Uterus (tissue), 4 donors: ENCODE measurements at places on chromosomes 12 and 14.

- DNase-seq: no peak
These were observed 26.4 kb downstream of the ITPR2 start for GRCh38 chr12:26806556-26806955.

DNA sequence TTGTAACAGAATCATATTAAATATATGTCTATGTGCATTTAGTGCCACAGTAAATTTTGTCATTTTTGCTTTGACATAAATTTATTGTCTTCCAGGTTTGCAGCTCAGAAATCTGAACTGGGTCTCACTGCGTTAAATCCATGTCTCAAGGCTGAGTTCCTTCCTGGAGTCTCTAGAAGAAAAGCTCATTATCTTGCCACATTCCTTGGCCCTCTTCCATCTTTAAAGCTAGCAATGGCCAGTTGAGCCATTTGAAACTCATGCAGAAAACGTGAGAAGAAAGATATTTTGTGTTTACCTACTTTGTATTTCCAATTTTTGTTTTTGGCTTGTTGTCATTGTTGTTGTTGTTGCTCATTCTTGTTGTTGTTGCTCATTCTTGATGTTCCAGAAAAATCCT, 10.7 kb downstream of the PRH1 start:
- DNase-seq: no peak

- no peak for DNase-seq
These were observed 27.0 kb upstream of the HIF1A start for GRCh38 chr14:61668282-61668681.

- peak; percentile 40 for DNase-seq
These were observed 87.1 kb downstream of the GPR135 start for GRCh38 chr14:59377991-59378601.

DNA sequence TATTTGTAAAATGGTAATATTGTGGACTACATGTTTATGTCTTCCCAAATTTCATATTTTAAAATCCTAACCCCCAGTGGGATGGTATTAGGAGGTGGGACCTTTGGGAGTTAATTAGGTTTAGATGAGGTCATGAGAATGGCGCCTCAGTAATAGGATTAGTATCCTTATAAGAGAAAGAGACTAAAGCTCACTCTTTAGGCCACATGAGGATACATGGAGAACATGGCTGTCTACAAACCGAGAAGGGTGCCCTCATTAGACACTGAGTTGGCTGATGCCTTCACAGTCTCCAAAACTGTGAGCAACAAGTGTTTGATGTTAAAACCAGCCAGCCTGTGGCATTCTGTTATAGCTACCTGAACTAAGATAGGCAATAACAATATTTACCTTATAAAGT, 58.3 kb upstream of the OTOGL start:
- no peak for DNase-seq

- no peak for DNase-seq
These were observed 342.2 kb upstream of the SFSWAP start for GRCh38 chr12:131368668-131369071.

GRCh38 chr14:65208548-65208947, 106.2 kb upstream of the MAX start:
- no peak for DNase-seq

GRCh38 chr14:95500772-95501401, 15.6 kb downstream of the SYNE3 start:
- DNase-seq: peak; percentile 64

GRCh38 chr14:59332727-59333126, 132.5 kb downstream of the GPR135 start:
- no peak for DNase-seq

DNA sequence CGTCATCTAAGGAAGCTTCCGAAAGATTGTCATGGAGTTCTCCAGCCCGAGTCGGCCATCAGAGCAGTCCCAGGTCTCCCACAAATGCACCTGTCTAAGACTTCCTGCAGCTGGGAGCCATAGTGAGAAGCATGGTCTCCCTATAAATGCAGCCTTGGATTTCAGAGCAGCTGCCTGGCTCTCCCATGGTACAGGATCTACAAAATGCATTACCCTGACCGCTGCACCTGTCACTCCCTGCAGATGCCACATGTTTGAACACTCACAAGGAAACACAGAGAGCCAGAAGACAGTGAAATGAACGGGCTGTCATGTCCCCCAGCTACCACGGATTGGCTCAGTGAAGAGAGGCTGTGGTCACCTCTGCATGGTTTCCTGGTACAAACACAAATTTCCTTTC, 702.7 kb downstream of the MED13L start:
- no peak for DNase-seq

GRCh38 chr12:50784501-50784900, 20.6 kb downstream of the ATF1 start:
- DNase-seq: no peak

DNA sequence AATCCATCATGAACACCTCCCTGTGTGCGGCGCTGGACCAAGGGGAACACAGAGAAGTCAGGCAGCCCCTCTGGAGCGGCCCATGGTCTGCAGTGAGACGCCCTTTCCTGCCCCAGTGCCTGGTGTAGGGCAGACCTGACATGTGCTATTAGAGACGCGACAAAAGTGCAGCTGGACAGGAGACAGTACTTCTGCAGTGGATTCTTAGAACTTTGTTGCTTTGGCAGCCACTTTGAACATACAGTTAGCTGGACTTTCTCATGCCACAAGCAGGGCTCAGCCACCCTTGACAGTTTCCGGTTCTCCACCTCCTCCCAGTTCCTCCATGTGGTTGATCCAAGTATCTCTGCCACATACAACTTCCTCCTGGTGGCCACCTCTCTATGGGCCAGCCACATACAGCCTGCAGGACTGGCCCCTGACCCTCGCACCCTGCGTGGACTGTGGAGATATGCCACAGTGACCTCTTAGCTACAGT, 45.9 kb downstream of the LGMN start:
- no peak for DNase-seq

DNA sequence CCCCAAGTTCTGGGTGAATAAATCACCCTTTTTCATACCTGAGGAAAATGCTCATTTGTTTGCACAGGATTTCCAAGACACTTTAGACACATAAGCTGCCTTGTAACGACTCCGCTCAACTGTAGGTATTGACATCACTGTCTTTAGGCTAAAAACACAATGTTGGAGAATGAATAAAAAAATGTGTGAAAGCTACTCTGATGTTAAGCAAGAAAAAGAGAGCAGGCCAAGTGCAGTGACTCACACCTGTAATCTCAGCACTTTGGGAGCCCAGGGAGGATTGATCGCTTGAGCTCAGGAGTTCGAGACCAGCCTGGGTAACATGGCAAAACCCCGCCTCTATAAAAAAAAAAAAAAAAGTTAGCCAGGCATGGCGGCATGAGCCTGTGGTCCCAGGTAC, 11.1 kb upstream of the CIPC start:
- DNase-seq: no peak

GRCh38 chr12:108117163-108117849, 11.8 kb upstream of the WSCD2 start:
- no peak for DNase-seq

- DNase-seq: no peak
These were observed 125.1 kb upstream of the GARIN6 start for GRCh38 chr12:99522456-99522855.

GRCh38 chr12:54954228-54954627, 30.3 kb downstream of the TESPA1 start:
- no peak for DNase-seq

- DNase-seq: peak; percentile 70
These were observed 41.2 kb downstream of the DGLUCY start for GRCh38 chr14:91154851-91155625.

DNA sequence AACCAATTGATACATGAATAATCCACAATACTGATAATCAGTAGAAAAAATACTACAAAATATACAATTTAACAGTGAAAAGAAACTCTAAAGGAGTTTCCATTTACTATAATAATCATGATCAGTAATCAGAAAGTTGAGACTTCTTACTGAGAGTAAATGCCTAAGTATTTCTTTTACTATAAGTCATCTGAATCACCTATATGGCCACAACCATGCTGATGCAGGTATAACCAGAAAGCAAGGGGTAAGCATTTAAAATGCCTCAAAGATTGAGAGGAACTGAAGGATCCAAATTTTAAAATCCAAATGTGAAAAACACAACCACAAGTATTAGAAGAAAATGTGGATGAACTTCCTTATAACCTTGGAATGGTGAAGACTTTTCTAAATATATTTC, 23.4 kb downstream of the CDK17 start:
- no peak for DNase-seq

DNA sequence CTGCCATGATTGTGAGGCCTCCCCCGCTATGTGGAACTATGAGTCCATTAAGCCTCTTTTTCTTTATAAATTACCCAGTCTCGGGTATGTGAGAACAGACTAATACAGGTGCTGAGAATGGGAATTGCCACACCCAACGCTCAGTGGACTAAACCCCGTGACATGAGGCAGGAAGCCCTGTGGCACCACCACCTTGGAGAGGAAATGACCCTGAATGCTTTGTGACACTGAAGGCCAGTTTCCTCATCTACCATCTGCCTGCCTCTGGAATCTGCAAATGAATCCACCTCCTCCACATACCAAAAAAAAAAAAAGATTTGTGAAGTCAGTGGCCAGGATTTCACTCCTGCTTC, 41.6 kb downstream of the NT5DC3 start:
- DNase-seq: no peak

GRCh38 chr14:75987201-75987970, 1.8 kb downstream of the IFT43 start:
- no peak for DNase-seq

DNA sequence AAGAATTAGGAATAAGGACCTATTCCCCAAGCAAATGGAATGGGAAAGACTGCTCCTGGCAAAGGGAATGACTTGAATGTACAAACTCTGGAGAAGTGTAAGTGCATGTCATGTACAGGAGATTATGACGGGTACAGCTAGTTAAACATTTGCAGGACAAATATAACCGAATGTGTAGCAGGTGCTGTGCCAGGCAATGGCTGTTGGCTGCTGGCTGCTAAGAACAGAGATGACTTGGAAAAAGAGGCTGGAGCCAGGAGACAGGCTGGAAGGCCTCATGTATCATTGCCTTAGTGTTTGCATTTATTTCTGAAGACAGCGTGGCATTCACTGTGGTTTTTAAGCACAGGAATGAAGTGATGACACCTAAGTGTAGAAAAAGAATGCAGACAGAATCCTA, 136.8 kb downstream of the TTC8 start:
- DNase-seq: no peak

DNA sequence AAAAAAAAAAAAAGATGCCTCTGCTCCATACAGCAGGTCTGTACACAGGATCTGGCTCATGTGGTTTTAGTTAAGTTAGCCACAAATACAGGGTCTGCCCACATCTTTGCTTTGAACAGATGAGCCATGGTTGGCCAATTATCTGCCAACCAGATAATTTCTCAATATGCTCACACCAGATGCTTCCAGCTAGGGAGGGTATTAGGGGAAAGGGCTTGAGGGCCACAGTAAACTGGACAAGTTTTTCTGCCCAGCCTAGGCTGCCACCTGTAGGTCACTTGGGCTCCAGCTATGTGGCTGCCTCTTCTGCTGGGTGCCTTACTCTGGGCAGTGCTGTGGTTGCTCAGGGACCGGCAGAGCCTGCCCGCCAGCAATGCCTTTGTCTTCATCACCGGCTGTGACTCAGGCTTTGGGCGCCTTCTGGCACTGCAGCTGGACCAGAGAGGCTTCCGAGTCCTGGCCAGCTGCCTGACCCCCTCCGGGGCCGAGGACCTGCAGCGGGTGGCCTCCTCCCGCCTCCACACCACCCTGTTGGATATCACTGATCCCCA, 776 bp downstream of the RDH5 start:
- DNase-seq: peak; percentile 63

GRCh38 chr12:47111854-47112253, 32.1 kb upstream of the AMIGO2 start:
- DNase-seq: no peak

GRCh38 chr12:49646871-49647654, 23.7 kb downstream of the PRPF40B start:
- DNase-seq: no peak
